ENCODE measurements at places on chromosomes 4 and X.

DNA sequence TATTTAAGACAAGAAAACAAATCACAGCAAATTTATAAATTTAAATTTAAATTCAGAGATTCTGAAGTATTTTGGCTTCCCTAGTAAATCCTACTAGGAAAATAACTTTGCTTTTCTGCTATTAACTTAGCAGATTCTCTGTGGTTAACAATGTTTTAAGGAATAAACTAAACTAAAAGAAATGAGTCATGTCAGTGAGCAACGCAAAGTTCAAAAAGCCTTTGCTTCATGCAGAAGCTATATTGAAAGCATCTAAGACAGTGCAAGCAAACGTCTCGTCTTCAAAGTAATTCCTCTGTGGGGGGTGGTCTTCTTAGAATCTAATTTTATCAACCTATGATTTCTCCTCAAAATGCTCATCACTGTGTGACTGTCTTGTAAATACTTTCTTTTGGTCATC lies 30.1 kb downstream of the GABRB1 start:
- DNase-seq: no peak

- no peak for DNase-seq
Observed at GRCh38 chr4:63171341-63171740, 1237.9 kb downstream of the TECRL start.

DNA sequence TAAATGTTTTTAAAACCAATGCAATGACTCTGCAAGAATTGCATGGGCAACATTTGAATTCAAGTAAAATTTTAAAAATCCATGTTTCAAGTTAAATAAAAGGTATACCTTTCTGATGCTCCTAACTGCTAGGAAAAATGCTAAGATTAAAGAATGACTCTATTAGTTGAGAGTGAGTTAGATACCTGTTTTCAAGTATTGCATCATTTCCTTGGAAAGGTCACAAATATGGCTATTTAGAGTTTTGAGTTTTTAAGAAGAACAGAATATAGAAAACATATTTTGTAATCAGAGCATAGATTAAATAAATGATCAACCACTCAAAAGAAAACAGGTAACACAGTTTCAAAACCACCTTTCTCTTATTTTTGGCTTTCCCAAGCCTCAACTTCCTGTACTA lies 18.3 kb upstream of the NPY2R start:
- no peak for DNase-seq

DNA sequence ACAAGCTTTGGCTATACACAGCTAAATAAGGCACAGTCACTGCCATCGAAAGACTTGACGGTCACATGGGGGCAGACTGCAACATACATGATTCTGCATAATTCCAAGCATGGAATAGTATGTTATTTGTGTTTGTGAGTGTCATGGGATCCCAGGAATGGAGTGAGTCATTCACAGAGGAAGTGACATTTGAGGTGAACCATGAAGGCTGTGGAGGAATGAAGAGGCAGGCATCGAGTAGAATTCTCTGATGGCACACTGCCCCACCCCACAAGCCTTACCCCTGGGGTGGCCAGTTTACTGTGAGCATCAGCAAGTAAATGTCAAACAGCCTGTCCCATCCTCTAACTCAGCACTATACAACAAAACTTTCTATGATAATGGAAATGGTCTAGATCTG lies 619.7 kb downstream of the MID1IP1 start:
- DNase-seq: no peak

DNA sequence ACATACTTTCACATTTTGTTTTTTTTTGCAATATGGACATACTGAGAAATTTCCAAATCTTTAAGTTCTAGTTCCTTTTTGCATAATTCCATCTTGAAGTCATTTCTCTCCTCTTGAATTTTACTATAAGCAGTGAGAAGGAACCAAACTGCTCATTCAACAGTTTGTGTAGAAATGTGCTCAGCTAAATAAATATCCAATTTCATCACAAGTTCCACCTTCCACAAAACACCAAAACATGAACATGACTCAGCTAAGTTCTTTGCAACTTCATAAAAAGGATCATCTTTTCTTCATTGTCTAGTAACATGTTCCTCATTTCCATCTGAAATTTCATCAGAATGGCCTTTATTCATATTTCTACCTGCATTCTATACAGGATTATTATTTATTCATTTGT lies 77.3 kb upstream of the FGF13 start:
- DNase-seq: no peak

DNA sequence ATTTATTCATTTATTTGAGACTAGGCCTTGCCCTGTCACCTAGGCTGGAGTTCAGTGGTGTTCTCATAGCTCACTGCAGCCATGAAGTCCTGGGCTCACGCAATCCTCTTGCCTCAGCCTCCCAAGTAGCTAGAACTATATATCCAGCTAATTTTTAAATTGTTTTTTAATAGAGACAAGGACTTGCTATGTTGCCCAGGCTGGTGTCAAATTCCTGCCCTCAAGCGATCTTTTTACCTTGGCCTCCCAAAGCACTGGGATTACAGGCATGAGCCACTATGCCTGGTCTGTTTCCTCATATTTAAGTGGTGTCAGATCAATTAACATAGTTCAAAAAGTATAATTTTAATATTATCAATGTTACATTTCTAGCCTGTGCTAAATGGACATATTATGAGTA lies 68.5 kb downstream of the AFF1 start:
- no peak for DNase-seq

- DNase-seq: no peak
Observed at GRCh38 chr4:40745285-40745984, 4.3 kb upstream of the NSUN7 start.

- DNase-seq: no peak
Observed at GRCh38 chr4:105765690-105766407, 57.3 kb downstream of the GSTCD start.

DNA sequence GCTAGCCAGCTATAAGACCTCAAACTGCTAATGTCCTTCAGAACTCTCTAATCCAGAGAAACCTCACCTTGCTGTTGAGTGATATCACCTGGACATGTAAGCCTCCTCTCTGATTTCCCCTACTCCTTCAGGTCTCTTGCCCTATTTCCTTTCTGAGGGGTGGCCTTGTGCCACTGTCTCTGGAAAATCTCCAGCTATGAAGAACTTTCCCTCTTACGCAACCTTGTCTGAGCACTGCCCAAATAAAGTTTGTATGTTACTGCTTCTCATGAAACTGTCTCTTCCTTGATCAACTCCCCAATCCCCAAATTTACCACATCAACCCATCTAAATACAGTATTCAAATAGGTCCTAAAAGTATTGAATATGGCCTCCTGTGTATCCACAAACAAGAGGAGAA lies 53.5 kb upstream of the VEGFD start:
- no peak for DNase-seq

DNA sequence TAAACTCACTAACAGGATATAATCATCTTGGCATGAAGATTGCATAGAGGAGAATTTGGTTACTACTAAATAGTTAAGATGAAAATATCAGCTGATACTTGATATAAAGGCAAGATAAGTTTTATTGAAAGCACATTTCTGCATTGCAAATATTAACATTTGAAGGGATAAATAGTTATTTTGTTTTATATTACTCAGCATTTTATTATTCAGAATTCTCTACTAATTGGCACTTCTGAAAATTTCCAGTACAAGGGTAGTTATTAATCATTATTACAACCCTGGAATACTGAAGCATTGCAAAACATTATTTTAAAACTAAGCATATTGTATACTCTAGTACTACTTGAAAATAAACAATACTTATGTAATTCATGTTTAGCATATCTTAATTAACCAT lies 32.7 kb upstream of the AREG start:
- DNase-seq: no peak

DNA sequence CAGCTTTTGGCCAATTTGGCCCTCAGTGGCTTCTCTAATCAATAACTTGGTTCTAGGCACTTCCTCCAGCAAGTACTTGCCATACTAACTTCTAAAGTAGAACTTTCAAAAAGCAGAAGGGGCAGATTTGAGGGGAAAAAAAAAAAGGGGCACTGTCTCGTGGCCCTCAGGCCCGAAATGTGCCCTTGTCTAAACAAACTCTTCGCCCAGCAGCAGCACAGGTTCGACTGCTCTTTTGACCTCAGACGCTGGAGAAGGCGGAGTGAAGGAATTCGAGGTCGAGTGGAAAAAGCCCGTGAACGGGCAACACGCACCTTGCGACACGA lies 775 bp downstream of the GRPEL1 start:
- no peak for DNase-seq

DNA sequence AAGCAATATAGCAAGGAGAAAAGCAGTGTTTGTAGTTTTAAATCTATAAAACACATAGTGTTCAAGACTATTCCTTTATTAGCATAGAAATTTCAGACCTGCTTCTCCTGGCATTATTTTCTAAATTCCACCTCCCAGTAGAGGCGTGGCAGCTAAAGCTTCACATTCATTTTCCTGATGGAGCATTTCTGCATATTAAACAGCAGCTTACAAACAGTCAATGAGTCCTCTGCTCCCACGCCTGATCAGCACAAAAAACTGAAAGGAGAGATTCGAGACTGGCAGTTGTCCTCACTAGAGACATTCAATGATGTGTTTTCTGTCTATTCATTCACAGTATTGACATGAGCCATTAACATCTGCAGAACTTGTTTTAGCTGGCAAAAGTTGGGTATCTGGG lies 61.4 kb downstream of the SHISA3 start:
- DNase-seq: no peak

DNA sequence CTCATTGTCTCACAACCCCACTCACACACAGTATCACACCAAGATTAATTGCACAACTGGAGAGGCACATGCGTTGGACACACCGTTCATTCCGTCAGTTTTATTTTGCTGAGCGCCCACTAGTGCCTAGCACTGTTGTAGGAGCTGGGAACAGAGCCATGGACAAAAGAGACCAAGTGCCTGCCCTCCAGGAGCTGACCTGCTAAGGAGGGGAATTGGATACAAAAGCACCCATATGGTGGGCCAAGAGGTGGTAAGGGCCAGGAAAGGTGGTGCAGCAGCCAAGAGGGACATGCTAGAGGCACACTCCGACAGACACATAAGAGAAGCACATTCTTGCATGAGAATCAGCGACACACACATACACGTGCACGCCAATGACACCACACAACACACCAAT lies 705 bp upstream of the CRMP1 start:
- DNase-seq: no peak

DNA sequence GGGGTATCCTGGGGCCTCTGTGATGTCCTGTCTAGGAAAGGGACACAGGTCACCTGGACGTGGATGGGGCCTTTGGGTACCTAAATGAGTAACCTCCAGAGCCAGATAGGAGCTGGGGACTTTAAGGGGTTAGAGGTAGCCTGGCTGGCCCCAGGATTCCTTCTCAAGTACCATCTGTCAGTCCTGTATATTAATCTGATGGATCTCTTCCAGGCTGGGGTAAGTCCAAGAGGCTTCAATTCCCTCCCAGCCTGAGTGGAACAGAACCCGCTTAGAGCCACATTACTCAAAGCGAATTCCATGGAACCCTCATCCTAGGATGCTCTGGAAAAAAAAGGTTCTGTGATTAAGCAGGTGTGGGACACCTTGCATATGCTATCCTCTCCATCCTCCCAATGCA lies 24.8 kb upstream of the MAP3K15 start:
- no peak for DNase-seq

- no peak for DNase-seq
Observed at GRCh38 chrX:22164770-22165388, 107.8 kb upstream of the CBLL2 start.

- DNase-seq: no peak
Observed at GRCh38 chr4:6439120-6439762, 33.2 kb downstream of the PPP2R2C start.

DNA sequence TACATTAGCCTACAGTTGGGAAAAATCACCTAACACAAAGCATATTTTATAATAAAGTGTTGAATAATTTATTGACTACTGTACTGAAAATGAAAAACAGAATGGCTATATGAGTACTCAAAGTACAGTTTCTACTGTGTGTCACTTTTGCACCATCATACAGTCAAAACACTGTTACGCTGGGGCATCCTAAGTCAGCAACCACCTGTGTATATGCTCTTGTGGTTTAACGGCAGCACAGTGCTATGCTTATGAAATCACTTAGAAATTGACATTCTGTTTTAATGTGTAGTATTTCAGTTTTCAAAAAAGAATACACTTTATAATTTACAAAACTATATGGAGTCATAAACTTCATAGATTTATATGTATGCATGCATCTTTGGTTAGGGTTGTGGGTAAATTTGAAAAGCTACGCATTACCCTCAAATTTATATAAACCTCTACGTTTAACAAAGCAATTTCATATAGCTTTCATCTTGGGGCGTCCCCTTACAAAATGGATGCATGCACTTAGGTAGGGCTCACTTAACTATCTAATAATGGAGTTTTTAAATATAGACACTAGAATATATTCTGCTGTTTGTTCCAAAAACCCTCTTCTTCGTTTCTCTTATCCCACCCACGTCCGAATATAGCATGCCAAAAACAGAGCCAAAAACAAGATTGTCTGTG lies 690 bp upstream of the NEIL3 start:
- no peak for DNase-seq

DNA sequence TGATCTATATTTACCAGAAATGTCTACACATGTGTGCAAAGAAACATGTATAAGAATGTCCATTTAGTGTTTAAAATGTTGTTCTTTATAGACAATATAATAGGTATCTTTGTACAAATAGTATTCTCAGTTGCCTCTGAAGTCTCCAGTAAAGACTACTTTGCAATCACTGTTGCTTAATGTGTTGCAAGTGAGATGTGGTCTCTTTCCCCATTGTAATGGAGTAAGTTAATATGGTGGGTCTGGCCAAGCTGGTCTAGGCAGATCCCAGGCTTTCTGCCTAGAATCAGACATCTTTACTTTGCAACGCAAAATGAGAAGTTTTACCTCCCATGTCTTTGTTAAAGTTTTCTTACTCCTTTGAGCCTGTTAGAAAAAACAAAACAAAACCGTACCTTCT lies 144.8 kb downstream of the GABRA3 start:
- no peak for DNase-seq

GRCh38 chrX:68421636-68422035 lies 11.7 kb downstream of the OPHN1 start:
- DNase-seq: no peak

DNA sequence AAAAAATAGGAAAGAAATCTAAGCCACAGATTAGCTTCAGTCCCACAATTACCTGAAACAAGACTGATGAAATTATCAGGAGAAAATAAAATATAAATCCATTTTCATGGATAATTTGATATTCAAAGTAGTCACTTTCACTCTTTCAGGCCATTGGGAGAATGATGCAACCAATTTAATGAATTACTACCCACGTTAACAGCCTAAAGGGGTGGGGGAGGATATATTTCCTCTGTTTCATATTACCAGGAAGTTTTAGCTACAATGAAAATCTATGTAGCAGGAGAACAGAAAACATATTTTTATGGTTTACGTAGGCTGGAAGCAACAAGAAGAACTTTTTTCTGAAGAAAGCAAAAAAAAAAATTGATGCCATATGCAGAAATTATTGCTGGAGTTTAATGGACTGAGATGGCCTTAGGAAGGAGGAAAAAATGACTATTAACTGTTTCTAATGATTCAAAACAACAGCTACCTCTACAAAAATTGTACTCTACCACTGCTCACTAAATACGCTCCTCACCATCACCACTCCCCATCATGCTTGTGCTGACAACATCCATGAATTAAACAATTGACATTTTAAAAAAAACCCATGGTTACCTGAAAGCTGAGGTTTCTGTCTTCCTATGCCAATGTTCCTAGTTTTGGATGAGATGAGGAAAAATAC lies 100.9 kb downstream of the CXXC4 start:
- no peak for DNase-seq

- no peak for DNase-seq
Observed at GRCh38 chrX:46876901-46877300, 35.3 kb upstream of the JADE3 start.

- DNase-seq: no peak
Observed at GRCh38 chrX:439241-439640, 52.5 kb upstream of the PPP2R3B start.

Data from stimulated activated CD4-positive, alpha-beta T cell treated with anti-CD3 and anti-CD28 coated beads, Interleukin-4, amount 100 ng/mL, for 48 hours (primary cell).